ENCODE measurements at places on chromosomes 1 and 21.

- no peak for DNase-seq
Observed at GRCh38 chr1:214880956-214881355, 201.6 kb upstream of the KCNK2 start.

DNA sequence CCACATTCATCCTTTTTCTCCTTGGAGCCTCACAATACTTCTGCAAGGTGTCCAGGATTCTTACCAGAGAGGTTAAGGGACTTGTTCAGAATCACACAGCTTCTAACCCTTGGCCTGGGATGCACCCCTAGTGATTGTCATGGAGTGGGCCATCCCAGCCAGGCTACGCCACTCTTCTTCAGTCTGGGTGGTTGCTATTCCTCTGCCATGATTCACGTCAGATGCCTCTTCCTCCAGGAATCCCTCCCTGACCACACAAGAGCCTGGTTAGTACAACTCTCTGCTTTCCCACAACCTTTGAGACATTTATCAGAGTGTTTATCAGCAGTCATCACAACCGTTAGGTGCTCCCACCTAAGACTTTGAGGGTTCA lies 121.8 kb downstream of the EPHB2 start:
- DNase-seq, result no peak

DNA sequence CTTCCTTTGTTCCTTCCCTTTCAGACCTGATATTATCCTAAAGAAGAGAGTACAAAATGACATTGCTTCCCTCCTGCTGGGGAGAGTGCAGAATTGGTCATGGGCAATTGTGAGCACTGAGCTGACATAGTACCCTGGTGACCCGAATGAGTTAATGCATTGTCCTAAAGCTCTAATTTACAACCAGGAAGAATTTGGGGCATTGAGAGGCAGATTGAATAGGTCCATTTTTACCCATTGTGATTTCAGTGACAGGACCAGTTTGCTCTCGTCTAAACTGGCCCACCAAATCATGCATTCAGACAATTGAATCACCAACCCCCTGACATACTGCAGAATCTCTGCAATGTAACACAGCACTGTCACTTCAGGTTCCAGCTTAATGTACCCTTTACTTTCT lies 497.4 kb downstream of the DPYD start:
- no peak for DNase-seq

GRCh38 chr1:203691447-203691846 lies 64.8 kb downstream of the ATP2B4 start:
- DNase-seq, result no peak

DNA sequence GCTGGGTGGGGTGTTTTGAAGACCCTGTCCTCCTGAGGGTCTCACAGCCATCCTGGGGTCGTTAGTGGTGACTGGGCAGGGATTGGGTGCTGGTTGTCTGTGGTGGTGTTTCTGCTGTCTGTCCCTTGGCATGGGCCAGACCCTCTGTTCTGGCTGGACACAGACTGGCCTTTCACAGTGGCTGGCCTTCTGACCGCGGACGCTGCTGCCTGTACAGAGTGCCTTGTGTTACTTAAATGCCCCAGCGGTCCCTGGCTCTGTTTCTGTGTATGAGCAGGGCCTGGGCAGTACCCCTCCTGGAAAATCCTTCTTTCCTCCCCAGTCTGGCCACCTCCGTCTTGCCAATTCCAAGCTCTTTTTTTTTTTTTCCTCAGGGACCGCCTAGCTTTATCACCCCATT lies 50.9 kb downstream of the SH3BGR start:
- no peak for DNase-seq

- no peak for DNase-seq
Observed at GRCh38 chr1:43979528-43980254, 681 bp downstream of the B4GALT2 start.

- no peak for DNase-seq
Observed at GRCh38 chr21:28636752-28637691, 355.7 kb downstream of the LTN1 start.

DNA sequence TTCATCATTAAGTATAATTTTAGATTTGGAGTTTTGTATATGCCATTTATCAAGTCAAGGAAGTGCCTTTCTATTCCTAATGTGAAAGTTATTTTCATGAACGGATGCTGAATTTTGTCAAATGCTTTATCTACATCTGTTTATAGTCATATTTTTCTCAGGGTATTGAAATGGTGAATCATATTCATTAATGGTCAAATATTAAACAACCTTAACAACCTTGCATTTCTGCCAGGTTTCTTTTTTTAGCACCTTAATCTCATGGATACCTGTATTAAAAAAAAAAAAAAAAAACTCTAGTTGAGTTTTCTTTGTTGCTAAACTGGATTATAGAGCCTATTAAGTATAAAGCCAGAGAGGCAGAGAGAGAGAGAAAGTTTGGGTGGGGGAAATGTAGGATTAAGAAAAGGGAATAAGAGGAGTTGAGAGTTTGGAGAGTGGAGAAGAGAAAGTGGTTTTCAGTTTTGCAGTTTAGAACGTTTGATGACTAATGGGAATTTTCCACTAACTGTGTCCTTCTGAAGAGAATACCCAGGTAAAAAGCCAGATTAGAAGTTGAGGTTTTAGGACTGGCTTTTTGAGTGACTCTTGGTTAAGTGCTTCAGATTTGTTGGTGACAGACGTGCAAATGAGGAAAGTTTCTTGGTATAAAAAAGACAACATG lies 305.0 kb downstream of the HLX start:
- no peak for DNase-seq

GRCh38 chr1:153805042-153805745 lies 30.0 kb downstream of the SLC27A3 start:
- no peak for DNase-seq

- no peak for DNase-seq
Observed at GRCh38 chr1:218402786-218403120, 57.6 kb downstream of the TGFB2 start.

DNA sequence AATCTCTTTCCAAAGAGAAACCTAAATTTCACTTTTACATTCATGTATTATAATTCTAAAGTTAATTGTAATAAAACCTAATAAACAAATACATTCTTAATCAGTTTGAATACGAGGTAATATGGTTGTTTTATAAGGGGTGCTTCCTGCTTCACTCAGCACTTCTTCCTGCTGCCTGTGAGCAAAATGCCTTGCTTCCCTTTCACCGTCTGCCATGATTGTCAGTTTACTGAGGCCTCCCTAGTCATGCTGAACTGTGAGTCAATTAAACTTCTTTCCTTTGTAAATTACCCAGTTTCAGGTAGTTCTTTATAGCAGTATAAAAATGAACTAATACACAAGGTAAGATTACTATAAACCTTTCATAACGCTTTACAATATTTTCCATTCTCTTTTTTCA lies 491.1 kb upstream of the LRRC7 start:
- no peak for DNase-seq

- DNase-seq, result no peak
Observed at GRCh38 chr1:119209596-119210295, 69.3 kb upstream of the WARS2 start.

GRCh38 chr1:45913183-45913683 lies 109.8 kb downstream of the MAST2 start:
- no peak for DNase-seq

- DNase-seq, result no peak
Observed at GRCh38 chr1:105373681-105374080, 1624.0 kb downstream of the AMY1C start.

- DNase-seq, result no peak
Observed at GRCh38 chr1:68767941-68768340, 271.1 kb upstream of the DEPDC1 start.

- DNase-seq, result no peak
Observed at GRCh38 chr1:23825762-23826522, 713 bp upstream of the HMGCL start.

GRCh38 chr1:10173582-10173981 lies 36.8 kb upstream of the KIF1B start:
- DNase-seq, result no peak

DNA sequence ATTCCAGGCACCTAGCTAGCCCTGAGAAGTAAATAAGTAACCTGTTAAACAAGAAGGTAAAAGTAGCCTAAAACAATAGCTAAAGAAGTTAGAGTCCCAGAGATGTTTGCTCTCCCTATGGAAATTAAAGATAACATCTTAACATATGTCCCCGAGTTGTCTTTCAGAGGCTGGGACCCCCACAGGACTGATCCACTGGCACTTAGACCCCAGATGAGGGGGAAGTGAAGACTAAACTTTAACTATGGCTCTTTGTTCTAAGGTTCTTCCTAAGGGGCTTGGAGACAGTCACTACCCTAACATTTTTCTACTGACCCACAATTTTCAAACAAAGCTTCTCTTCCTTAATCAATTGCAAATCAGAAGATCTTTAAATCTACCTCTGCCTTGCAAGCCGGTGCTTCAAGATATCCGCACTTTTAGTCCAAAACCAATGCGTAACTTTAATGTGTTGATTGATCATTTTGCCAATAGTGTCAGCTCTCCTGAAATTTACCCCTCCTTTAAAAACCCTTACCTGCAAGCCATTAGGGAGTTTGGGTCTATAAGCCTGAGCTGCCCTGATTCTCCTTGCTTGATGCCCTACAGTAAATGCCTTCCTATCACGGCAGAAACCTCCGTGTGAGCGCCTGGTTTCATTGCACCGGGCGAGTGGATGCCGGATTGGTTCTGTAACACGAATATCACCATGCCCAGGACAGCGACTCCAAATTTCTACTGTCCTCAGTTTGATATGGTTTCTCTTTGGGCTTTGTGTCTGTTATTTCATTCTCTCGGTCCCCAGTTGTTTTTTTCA lies 404.4 kb downstream of the SIPA1L2 start:
- no peak for DNase-seq

DNA sequence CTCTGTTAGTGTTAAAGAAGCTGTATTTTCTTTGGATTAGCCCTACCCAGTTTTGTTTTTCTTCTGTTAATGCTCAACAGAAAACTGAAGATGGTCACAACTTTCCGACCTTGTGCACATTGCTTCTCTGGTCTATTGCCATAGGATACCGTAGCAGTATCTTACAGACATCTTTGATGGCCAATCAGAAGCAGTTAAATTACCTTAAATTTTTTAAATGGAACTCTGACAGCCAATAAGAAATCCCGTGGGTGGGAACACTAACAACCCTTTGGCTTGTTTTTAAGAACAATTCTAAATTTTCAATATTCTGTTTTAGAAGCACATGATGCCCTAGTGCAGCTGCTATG lies 17.2 kb downstream of the NFYC start:
- DNase-seq, result no peak

DNA sequence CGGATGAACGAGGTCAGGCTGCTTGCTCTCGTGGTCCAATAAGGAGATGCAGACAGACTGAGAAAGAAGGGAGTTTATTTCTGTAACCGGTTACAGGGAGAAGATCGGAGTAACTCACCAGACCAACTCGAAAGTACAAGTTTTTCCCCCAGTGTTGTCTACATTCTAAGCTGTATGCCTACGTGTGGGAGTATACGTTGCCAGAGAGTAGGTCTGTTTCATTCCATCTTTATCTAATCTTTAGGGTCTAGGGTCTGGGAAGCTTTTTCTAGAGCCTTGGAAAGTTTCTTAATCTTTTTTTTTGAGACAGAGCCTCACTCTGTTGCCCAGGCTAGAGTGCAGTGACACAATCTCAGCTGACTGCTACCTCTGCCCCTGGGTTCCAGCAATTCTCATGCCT lies 4.7 kb upstream of the PADI1 start:
- DNase-seq, result no peak

- DNase-seq, result no peak
Observed at GRCh38 chr1:25991937-25992688, 5.8 kb downstream of the PAFAH2 start.

- no peak for DNase-seq
Observed at GRCh38 chr1:162680419-162681121, 48.3 kb downstream of the DDR2 start.

DNA sequence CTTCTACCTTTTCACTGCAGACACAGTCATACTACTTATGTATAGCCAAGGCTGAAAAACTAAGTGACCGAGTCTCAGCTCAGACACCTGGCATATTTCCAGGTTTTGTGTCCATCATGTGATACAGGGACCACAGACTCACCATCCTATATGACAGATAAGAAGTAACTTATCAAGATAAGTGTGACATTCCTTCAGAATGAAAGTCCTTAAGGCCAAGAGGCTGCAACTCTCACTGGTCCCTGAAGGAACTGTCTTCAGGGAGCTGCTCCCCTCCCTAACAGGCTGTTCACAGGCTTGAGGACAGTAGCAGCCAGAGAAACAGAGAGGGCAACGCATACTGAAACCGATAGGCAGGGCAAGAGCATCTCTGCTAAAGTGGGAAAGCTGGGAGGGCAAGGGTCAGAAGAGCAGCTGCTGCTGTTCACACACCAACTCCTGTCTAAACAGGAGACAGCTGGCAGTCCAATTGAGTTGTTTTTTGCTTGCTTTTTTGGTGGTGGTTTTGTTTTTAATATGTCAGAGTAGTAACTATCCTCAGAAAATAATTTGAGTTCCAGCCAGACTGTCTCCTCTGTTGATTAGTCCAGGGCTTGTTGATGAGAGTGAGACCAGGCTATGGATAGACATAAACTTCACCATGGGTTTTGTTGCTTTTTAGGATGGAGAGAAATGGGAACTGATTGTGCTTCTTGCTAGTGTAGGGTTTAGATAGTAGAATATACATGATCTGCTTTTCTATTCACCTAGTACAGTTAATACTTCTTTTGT lies 67.7 kb downstream of the MACF1 start:
- no peak for DNase-seq

- DNase-seq, result no peak
Observed at GRCh38 chr21:43994085-43994484, 18.0 kb upstream of the TRAPPC10 start.

DNA sequence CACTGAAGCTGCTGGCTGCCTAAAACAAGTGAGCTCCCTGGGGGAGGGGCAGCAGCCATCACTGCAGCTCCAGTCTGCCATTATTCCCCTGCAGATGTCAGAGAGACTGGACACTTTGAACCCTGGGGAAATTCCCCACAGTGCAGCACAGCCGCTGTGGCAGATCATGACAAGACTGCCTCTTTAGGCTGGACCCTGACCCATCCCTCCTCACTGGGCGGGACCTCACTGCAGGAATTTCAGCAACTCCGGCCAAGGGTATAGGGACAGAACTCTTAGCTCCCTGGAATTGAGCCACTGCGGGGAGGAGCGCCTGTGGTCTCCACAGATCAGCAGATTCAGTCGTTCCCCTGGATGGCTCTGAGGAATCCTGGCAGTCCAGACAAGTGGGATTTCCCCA lies 964.6 kb downstream of the BRINP3 start:
- no peak for DNase-seq

DNA sequence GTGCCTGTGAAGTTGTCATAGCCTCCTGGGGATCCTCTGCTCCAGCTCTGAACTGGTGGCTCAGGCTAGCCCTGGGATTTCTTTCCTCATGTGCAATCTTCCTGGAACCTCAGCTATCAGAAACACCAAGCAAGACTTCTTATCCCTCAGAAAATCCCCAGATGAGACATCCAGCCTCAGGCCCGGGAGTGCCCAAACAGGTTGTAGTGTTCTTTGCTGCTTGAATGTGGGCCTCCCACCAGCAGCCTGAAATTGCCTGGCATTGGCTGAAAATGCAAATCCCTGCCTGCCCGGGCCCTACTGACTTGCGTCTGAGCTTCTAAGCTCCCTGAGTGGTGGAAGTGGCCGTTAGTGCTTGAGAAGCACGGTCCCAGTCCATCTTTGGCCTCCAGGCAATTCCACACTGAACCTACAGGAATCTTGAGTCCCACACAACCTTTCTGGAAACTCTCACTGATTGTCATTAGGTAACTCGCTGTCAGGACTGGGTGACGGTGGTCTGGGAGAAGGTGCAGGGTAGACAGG lies 146.8 kb downstream of the ZBTB18 start:
- no peak for DNase-seq
